Spleen (tissue), 13 donors: ENCODE measurements at places on chromosomes 16 and 17.

GRCh38 chr17:48715496-48716399, 6.6 kb downstream of the PRAC1 start:
- DNase-seq, result no peak

DNA sequence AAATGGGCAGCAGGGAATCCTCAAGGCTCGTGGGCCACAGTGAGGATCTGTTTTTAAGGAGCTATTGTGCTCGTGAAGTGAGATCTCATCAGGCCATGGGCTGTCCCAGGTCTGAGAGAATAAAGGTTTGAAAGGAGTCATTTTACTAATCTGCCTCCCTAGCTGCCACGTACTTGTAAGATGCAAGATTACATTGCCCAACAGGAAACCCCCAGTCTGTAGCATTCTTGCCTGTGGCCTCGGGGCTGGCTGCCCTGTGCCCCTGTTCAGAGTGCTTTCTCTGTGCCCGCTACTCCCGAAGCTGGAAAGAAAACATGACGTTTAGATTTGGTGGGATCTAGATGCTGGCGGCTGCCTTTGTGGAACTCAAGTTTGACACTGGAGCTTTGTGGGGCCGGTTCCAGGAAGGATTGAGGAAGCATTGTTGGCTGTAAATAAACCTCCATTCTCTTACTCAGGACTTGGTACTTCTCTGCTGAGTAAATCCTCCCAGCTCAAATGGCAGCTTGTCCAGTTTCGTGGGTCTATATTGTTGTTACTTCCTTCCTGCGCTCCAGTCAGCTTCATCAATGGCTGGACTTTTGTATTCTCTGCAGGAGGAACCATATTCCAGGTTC, 21.2 kb downstream of the SAP30BP start:
- DNase-seq, result peak; percentile 71

DNA sequence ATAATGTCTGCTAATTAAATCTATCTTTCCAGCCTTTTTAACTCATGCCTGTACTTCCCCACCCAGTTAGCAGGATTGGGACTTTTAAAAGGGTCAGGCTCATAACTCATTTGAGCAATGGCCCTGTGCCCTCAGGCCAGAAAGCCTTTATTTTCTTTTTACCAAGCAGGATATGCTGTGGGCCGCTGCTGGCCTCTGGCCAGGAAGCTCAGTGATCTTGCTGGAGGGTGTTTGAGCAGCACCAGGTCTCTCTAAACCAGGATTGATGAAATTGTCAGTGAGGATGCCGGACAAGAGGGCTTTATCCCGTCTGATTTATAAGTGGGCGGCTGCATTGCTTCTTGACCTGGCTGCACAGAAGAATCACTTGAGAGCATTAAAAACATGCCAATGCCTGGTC, 187.8 kb downstream of the RAB11FIP4 start:
- DNase-seq, result no peak

- no peak for DNase-seq
Measured at GRCh38 chr17:34503528-34504195, 75.7 kb upstream of the TMEM132E start.

- peak; percentile 95 for DNase-seq
Measured at GRCh38 chr17:8073627-8074484, 13.7 kb downstream of the ALOX12B start.

DNA sequence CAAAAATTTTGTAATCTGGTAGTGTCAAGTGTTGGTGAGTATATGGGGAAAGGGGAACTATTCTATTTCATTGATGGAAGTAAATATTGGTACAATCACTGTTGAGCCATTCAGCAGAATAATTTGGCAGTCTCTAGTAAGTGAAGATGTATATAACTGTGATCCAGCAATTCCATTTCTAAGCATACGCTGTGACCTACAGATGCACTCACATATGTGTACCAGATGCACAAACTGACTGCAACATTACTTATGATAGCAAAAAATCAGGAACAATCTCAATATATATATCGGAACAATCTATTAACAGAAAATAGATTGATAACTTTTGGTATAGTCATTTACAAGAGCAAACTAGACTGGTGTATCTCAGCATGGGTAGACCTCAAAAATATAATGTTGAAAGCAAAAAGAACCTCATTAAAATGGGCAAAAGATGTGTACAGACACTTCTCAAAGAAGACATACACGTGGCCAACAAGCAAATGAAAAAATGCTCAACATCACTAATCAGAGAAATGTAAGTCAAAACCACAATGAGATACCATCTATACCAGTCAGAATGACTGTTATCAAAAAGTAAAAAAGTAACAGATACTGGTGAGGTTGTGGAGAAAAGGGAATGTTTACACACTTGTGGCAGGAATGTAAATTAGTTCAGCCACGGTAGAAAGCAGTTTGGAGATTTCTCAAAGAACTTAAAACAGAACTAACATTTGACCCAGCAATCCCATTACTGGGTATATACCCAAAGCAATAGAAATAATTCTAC, 20.7 kb downstream of the ADAP2 start:
- DNase-seq, result no peak

- no peak for DNase-seq
Measured at GRCh38 chr16:16081141-16081540, 131.7 kb downstream of the ABCC1 start.

- DNase-seq, result no peak
Measured at GRCh38 chr17:74777901-74778515, 1.9 kb upstream of the NAT9 start.

GRCh38 chr16:10256784-10257641, 74.8 kb upstream of the GRIN2A start:
- DNase-seq, result peak; percentile 81

GRCh38 chr16:21060027-21060510, 90.6 kb downstream of the DNAH3 start:
- DNase-seq, result no peak

- DNase-seq, result peak; percentile 31
Measured at GRCh38 chr16:14289692-14290340, 218.7 kb downstream of the MRTFB start.

DNA sequence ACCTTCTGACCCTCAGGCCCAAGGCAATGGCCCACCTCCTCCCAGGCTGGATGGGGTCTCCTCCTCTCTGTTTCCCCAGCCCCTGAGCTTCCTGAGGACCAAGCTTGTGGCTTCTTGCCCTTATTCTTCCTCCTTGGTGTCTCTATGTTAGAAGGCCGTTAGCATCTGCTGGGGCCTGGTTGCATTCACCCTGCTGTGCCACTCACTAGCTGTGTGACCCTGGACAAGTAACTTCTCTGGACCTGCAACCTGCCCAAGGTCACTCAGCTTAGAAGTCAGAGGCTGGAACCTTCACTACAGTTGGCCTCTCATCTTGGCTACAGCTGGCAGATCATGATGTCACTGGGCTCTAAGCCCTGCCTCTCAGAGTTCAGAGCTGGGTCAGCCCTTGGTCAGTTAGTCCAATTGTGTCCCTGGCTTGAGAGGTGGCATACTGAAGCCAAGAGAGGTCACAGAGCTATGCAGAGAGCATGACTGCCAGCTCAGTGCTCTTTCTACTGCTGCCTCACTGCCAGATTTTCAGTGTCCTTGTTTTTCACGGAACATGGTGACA, 3.0 kb downstream of the MT2A start:
- DNase-seq, result peak; percentile 55

GRCh38 chr16:79997257-79997656, 396.7 kb upstream of the MAF start:
- DNase-seq, result no peak

DNA sequence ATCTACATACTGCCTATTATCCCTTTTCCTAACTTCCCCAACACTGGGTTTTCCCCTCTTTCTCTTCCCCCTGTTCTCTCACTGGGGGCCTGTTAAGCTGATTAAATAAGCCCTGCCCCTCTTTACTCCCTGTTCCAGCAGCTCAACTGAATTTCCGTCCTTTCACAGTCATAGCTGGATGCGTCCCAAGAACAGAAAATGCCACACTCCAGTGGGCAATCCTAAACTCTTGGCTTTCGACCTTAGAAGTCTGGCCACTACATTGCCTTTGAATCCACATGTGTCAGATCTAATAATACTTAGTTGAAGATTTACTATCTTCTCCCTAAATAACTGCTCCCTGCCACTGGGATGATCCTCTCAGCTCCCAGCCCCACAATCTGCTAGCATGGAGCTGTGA, 34.5 kb downstream of the KCNJ16 start:
- DNase-seq, result no peak

GRCh38 chr16:29898804-29899515, 390 bp downstream of the SEZ6L2 start:
- no peak for DNase-seq

DNA sequence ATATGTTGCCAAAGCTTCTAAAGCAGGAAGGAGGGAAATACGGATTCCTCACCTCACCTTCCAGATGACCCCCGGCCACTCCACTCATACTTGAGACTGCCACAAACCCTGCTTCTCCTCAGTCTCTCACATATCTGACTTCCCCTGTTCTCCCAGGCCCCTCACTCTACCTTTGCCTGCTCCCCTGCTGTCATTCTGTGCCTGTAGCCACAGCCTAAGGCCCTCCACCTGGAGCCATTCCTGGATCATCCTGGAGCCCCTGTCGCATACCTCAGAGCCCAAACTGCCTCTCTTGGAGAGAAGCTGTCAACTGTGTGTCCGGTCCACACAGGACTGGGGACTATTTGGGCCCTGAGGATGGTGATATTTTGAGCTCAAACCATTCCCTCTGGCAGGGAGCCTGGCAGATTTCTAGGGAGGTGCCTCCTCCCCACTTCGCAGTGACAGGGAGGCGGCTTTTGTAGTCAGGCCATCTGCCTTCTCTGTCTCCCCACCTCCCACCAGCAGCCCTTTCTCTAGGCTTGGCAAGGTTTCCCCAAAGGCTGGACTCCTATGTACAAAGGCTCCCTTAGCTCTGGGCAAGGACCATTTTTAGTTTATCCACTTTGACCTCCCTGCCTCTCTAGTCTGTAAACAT, 2.3 kb upstream of the MED24 start:
- peak; percentile 55 for DNase-seq

DNA sequence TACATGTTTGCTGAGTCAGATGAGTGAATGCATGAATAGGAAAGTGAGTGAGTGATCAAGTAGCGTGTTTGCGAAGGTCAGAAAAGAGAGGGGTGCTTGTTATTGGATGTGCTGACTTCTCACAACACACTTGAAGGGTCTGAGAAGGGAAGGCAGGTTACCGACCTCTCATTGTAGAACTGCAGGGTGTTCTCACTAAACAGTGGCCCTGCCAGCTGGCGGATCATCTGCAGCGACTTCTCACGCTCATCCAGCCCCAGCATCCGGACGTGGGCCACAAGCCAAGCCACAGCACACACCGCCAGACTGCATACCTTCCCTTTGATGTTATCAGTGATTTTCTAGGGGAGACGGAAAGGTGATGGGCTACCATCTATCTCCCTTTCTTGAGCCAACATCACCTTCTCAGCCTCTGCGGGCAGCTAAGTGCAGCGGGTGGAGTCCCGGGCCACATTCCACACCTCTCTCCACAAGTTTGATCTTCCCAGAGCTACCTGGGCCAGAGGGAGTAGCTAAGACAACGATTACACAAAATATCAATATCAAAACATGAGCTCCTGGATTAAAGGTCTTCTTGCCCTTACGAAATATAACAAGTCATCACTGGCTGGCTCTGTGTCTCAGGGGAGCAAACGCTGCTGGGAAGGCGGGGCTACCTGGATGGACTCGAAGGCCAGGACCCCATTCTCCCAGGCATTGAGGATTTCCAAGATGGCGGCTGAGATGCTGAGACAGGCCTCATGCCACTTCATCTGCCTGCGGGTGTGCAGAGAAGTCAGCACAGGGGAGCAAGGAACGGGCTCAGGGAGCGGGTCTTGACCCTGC, 11.0 kb downstream of the CSF3 start:
- DNase-seq, result no peak

GRCh38 chr17:18331879-18332278, 16.8 kb downstream of the SMCR8 start:
- DNase-seq, result no peak

- DNase-seq, result peak; percentile 69
Measured at GRCh38 chr16:49472598-49472997, 99.0 kb downstream of the C16orf78 start.

DNA sequence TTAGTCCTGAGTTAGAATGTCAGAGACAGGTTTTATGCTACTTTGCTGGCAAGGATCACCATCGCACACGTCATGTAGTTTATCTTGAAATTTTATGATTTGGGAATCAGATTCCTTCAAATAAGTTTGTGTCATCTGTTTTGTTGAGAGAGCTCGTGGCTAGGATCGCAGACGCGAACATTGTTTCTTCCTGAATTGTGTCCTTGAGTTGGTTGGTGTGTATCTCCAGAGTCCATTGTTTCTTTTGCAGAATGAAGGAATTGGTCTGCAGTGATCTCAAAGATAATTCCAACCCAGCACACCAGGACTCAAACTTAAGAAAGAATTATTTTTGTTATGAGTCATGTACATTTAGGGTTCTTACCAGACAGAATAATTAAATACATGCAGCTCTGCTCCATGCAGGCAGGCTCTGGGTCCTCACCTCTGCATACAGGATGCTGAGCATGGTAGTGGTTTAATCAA, 51.6 kb downstream of the PRKCA start:
- DNase-seq, result no peak

DNA sequence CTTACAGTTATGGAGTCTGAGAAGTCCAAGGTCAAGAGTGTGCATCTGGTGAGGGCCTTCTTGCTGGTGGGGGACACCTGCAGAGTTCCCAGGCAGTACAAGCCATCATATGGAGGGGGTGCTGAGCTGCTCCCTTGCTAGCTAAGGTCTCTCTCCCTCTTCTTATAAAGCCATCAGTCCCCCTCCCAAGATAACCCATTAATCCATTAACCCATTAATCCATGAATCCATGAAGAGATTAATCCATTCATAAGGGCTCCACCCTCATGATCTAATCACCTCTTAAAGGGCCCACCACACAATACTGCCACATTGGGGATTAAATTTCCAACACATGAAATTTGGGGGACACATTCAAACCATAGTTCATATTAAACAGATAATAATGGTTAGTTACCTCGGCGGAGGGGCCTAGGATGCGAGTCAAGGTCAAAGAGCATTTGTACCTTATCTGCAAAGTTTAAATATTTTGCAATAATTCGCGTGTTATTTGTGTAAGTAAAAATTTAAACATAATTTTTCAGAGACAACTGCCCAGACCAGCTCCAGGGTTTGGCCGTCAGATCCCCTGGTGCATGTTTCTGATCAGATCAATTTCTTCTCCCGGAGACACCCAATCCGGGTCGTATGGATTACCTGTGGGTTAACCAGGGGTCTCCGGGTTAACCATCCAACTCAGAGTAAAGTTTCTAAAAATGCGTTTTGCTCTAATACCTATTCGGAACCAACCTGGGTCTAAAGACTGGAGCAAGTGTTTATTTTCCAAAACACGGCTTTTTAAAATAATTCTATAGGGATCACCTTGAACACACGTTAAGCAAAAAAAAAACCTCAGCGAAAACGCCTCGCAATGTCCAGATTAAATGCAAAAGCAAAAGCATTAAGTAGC, 740 bp upstream of the POLR3E start:
- peak; percentile 45 for DNase-seq

- DNase-seq, result no peak
Measured at GRCh38 chr16:17440131-17440530, 30.6 kb downstream of the XYLT1 start.
